Keratinocyte (primary cell): ENCODE measurements at places on chromosomes 4 and X. TPM values are rescaled to one million over a fixed set of nuclear protein-coding genes. Genes with fewer than 3 reads are reported as not detected.
A peak's percentile ranks its signal among the peaks of the same experiment; 100 is the strongest.

Gene CCNA2
- 4.7 to 27.4 TPM (median 17.7 TPM) in 3 replicates for polyA plus RNA-seq

- peak; percentile 90 for DNase-seq
Measured at GRCh38 chrX:109270580-109271484, 211.1 kb downstream of the GUCY2F start.

GRCh38 chrX:54776987-54777672 lies 20.9 kb downstream of the ITIH6 start:
- DNase-seq = no peak

DNA sequence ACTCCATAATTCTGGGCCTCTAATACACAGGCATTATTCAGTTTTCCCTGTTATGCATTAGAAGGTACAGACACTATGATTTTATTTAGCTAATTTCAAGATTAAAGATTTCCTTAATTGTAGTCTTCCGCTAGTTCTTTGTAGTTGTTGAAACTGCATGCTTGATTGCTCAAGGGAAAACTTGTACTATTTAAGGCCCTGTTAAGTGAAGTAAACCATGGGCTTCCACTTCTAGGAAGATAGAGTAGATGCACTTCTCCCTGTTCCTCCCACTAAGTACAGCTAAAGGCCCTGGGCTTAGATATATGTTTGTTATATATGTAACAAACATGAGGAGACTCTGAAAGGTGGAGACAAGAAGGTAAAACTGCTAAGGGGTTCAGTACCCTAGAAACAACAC lies 215.8 kb upstream of the LEF1 start:
- DNase-seq = no peak

Gene FOXO4
- polyA plus RNA-seq = 1.5 to 3.2 TPM (median 1.6 TPM) in 3 replicates

DNA sequence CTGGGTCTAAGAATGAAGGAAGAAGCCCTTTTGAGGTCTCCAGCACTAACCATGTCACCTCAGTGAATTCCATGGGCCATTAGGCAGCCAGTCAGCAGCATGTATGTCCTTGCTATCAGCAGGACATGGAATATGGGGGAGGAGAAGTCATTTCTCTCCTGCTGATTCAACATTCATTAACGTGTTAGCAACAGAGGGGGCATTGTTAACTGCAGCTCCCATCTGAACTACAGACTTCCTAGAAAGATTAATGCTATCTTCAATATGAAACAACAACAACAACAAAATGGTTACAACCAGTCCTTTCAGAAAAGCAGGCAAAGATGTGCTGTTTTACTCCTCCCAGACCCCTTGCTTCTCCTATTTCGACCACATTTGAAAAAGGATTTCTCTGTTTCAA lies 120.4 kb upstream of the SLC34A2 start:
- no peak for DNase-seq

- no peak for DNase-seq
Measured at GRCh38 chrX:47623540-47624027, 3.9 kb upstream of the SYN1 start.

Gene KCTD8
- polyA plus RNA-seq = 0.71 to 1.9 TPM (median 0.97 TPM) in 3 replicates

Gene ARMCX4
- polyA plus RNA-seq = 0.31 to 0.37 TPM (median 0.34 TPM) in 3 replicates

Gene PAK3
- 0.27 to 0.37 TPM (median 0.34 TPM) in 3 replicates for polyA plus RNA-seq

GRCh38 chr4:2135083-2135482 lies 76.0 kb downstream of the NAT8L start:
- no peak for DNase-seq

Gene ZFP92
- polyA plus RNA-seq = 0.44 to 1.1 TPM (median 0.64 TPM) in 3 replicates

- DNase-seq = no peak
Measured at GRCh38 chrX:48475296-48475695, 703 bp upstream of the FTSJ1 start.

DNA sequence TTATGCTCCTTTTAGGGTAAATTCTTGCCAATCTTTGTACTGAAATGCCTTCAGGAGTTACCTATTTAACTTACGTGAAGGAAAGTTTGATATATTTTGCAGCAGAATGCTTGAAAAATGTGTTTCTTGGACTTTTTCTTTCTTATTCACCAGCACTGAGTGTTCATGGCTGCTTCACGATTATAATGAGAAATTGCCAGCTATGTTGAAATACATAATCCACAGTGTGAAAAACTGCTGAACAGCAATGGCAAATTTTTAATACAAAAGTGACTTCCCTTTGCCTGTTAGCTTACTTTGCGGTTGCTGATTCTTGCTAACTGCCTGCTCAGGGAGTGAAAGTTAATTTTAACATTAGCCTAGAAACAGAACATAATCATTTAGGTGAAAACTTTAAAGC lies 153.8 kb upstream of the SLC4A4 start:
- DNase-seq = no peak

- DNase-seq = no peak
Measured at GRCh38 chrX:97328853-97329390, 445.2 kb downstream of the RPA4 start.

GRCh38 chrX:116230130-116230898 lies 59.8 kb downstream of the AGTR2 start:
- DNase-seq = no peak

DNA sequence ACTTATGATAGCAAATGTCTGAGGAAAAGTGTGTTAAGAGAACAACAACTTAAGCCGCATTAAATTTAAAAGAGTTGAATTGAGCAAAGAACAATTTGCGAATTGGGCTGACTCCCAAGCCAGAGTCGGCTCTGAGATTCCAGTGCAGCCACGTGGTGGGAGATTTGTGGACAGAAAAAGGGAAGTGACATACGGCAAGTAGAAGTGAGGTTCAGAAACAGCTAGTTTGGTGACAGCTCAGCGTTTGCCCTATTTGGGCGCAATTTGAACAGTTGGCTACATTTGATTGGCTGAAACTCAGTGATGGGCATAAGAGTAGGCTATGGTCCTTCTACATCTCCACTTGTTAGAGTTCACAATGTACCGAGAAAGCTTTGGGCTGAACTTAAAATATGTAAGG lies 124.0 kb downstream of the PRKX start:
- no peak for DNase-seq

GRCh38 chr4:107008115-107008514 lies 28.0 kb downstream of the DKK2 start:
- DNase-seq = no peak

Gene P2RY4
- 0.06 to 0.09 TPM in 2 of 3 replicates, not detected in the other for polyA plus RNA-seq

Gene NUDT10
- 0.24 to 0.41 TPM (median 0.26 TPM) in 3 replicates for polyA plus RNA-seq

Gene TEC
- polyA plus RNA-seq = 0.20 to 0.39 TPM (median 0.26 TPM) in 3 replicates

GRCh38 chr4:148007314-148007760 lies 275.4 kb downstream of the ARHGAP10 start:
- DNase-seq = peak; percentile 92

Gene PPEF1
- polyA plus RNA-seq = not detected in 3 replicates

- no peak for DNase-seq
Measured at GRCh38 chr4:172858731-172859230, 309.8 kb upstream of the GALNT7 start.

DNA sequence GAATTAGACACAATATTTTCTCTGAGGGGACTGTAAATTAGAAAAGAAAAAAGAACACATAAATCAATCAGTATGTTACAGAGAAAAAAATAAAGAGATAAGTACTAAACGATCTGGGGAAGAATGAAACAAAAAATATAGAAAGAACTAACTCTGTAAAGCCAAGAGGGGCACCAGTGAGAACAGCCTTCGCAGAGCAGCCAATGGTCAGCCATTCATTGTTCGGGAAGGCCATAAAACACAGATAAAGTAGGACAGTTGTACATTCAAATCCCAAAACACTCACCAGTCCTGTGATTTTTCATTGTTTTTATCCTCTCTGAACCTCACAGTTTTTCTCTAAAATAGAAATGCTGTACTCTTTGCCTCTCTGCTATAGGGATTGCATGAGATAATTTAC lies 127.9 kb downstream of the NEK1 start:
- DNase-seq = no peak

GRCh38 chr4:88211473-88212252 lies 53.2 kb upstream of the ABCG2 start:
- DNase-seq = no peak

Gene USP17L21
- not detected in 3 replicates for polyA plus RNA-seq

DNA sequence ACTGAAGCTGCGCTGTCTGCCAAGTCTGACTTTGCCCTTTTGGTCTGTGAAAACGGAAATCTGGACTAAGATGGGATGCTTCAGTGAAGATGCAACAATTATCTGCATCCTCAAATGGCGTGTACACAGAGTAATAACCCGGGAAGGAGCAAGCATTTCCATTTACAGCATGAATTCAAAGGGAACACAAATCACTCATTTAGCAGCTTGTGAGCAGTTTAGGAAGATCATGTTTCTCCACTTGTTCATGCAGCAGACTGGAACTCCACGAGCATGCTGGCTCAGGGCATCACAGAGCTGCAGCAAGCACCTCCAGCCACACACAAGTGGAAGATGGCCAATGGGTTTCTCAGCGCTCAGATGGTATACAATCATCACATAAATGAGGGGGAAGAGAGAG lies 175.5 kb downstream of the NLGN4X start:
- no peak for DNase-seq

DNA sequence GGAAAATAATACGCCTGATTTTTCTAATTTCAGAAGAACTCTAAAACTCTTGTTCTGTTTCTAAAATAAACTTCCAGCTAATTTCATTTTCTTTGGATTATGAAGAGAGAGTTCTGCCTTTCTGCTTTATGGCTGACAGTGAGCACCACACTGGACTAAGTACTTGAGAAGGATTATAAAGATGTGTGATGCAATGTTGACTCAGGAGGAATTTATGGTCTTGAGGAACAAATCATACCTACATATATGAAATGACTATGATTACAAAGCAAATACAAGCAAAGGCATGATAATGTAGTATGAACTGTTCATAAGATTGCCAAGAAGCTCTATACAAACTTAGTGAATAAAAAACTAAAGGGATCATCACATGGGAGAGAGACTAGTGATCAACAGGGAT lies 13.0 kb upstream of the SLC25A5 start:
- DNase-seq = peak; percentile 32

DNA sequence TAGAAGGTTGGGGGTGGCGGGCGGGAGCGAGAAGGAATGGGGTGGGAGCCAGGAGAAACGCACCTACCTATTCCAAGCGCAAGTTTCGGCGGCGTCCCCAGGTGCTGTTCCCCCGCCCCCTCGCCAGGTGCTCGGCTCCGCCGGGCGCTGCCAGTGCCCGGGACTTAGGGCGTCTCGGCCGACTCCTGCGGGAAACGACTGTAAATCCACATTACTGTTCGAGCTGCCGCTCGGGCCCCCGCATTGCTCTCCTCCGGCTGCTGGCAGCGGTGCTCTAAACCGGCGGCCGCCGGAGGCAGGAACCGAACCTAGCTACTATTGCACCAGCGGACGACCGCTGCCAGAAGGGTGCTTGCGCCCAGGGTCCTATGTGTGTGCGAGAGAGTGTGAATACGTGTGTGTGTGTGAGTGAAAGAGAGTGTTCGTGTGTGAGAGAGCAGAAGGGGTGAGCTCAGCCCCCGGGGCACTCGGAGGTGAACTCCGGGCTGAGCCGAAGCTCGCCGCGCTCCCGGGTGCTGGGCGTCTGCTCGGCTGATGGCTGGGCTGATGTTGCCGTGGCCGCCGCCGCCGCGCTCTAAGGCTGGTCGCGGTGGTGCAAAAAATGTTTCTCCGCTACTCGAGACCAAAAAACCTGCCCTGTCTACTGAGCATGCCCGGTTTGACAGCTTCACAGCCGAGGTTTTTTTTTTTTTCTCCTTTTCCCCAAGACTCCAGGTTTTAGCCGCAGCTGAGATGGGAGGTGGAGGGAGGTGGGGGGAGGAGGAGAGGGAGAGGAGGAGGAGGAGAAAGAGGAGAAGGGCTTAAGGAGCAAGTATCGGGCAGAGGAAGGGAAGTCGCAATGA lies 115.7 kb upstream of the TEX13C start:
- DNase-seq = no peak

DNA sequence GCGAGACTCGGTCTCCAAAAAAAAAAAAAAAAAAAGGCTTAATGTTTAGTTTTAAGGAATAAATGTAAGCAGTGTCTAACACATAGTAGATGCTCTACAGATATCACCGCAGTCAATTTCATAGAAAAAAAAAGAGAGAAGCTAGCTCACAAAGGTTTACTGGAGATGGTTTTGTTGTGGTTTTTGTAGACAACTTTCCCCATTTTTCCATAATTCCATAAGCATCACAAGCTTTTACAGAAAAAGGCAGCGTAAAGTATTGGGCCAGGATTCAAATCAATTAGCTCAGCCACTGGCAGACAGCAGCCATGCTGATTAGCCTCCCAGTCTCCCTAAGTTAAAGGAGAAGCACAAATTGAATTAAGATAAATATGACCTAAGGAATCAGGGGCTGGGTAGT lies 1.5 kb downstream of the GRSF1 start:
- DNase-seq = no peak

DNA sequence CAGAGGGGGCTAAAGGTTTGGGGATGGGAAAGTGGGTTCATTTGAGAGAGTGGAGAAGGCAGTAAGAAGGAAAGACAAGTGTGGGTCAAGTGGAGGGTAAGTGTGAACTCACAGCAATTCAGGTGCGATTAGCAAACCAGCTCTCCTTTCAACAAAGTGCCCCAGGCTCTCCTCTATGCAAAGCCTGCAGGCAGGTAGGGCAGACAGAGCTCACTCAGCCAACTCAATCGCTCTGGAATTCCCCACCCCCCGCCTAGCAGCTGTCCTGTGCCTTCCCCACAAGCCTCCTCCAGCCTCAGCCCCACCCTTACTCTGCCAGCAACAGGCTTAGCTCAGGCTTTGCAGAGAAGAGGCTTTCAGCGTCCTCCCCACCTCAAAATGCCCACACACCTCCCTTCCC lies 14.8 kb upstream of the MAMLD1 start:
- DNase-seq = no peak

Gene HMX1
- polyA plus RNA-seq = not detected in 3 replicates

DNA sequence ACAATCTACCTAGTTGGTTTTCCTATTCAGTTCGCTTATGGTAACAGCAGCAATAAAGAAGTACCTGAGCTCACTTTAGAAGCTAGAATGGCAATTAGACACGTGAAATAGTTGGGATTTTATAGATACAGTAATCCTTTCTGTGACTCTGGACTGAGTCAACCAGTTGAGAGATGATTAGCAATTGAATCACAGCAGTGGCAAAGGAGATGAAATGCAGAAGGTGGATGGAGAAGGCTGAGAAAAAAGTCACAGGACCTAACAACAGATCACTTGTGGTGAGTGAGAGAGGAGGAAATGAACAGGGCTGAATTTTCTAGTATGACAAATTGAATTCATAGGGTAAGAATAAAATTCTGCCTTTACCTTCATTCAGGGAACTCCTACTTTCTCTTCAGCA lies 197.1 kb upstream of the MAGEB18 start:
- peak; percentile 23 for DNase-seq

DNA sequence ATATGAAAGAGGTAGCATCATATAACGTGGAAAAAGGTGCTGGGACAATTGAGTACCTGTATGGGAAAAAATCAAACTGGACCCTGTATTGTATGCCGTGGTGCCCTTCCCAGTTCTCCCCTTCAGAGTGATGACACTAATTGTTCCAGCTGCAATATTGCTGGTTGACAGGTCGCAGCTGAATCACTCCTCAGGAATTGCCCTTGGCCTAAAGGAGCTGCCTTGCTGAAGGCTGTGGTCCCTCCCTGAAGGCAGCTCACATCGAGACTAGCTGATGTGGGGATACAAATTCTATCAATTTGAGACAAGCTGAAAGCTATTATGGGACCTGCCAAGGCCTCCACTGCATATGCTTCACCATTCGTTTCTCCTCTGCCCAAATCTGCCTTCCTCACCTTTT lies 39.3 kb upstream of the CXCL8 start:
- no peak for DNase-seq

GRCh38 chrX:119008110-119008744 lies 33.8 kb downstream of the LONRF3 start:
- DNase-seq = no peak
